ENCODE measurements at places on chromosomes 1 and 21.

DNA sequence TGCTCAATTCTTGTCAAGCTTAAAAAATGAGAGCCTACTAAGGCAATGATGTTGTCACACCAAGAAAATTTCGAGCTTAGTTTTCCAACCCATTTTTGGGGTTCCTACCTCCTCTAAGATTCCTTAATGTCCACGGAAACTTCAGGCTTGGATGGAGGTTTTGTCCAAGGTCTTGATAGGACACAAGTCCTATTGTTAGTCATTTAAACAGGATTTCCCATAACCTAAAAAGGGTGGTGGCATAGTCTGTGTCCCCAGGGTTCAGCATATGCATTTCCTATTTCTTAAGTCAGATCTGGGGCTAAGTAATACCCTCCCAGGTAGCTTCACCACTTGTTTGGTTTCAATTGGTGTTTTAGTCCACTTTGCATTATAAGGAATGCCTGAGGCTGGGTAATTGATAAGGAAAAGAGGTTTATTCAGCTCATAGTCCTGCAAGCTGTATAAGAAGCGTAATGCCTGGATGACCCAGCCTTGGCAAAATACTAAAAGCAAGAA is 10.9 kb upstream of the PADI2 start:
- no peak for DNase-seq
- no peak overlapping the region for H3K27ac ChIP-seq
- H3K27me3 ChIP-seq: no peaks in the 10 kb centered on the region
- no peaks in the 10 kb centered on the region for H3K36me3 ChIP-seq

DNA sequence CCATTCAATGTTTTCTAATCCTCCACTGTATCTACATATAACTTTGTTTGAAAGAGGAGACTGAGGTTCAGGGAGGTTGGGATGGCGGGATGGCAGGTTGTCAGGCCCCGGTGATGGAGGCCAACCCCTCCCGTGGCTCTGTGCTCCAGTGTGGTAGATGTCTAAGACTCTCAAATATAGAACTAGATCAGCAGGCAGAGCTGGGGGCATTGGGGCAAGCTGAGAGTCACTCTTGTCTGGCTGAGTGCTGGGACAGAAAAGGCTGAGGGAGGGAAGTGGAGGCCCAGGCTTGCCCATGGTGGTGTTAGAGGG is 1.7 kb downstream of the IL6R start:
- no peaks in the 10 kb centered on the region for H3K36me3 ChIP-seq
- DNase-seq: no peak
- peaks cover 72% of the 10 kb centered on the region for H3K27me3 ChIP-seq
- H3K27ac ChIP-seq: no peak overlapping the region
- H3K4me3 ChIP-seq: no peak overlapping the region

- no peaks in the 10 kb centered on the region for H3K27me3 ChIP-seq
- H3K4me1 ChIP-seq: peaks cover 59% of the 10 kb centered on the region
- peak overlapping the region; percentile 78 for H3K4me3 ChIP-seq
- peaks cover 4% of the 10 kb centered on the region for H3K36me3 ChIP-seq
These were observed 5.1 kb downstream of the LMO4 start for GRCh38 chr1:87333692-87334347.

DNA sequence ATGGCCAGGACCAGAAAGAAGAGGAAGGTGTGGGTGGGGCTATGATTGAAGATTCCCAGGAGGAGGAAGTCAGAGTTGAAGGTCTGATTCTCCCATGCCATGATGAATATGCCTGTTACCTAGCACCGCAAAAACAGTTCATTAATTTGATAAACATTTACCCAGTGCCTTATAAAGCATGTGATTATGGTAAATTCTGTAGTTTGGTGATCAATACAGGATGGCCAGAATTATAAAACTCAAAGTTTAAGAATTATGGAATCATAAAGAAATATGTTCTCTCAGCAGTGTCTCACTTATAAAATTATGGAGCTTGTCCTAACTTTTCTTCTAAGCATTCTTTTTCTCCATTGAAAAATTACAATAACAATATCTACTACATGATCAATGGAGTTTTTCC is at the start of gene OR2M7:
Gene OR2M7 (minus strand): TSS at position 101 of the 400 bp plus-strand sequence. CDS start 0 bp downstream, at position 101.
- H3K27me3 ChIP-seq: no peaks in the 10 kb centered on the region
- no peak within 1 kb of the TSS for H3K27ac ChIP-seq
- H3K4me3 ChIP-seq: no peak within 1 kb of the TSS
- DNase-seq: no peak
- H3K36me3 ChIP-seq: no peaks in the 10 kb centered on the region
- no peaks in the 10 kb centered on the region for H3K4me1 ChIP-seq

DNA sequence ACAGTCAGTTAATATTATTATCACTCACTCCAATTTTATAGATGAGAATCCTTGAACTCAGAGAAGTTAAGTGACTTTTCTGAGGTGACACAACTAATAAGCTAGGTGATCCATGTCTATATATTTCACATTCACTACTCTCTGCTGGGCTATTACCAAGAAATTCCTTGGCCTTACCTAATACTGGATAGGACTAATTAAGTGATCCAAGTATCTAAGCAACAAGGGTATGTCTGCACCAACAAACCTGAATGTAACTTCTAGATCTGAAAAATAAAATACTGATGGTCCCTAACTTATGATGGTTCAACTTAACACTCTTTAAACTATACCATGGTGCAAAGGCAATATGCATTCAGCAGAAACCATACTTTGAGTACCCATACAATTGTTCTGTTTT is 14.8 kb upstream of the CASQ2 start:
- H3K4me3 ChIP-seq: no peak overlapping the region
- H3K4me1 ChIP-seq: no peaks in the 10 kb centered on the region
- no peak overlapping the region for H3K27ac ChIP-seq
- no peaks in the 10 kb centered on the region for H3K36me3 ChIP-seq
- no peaks in the 10 kb centered on the region for H3K27me3 ChIP-seq
- DNase-seq: no peak

- H3K4me1 ChIP-seq: peaks cover 26% of the 10 kb centered on the region
- no peak for DNase-seq
- no peak overlapping the region for H3K4me3 ChIP-seq
- H3K36me3 ChIP-seq: no peaks in the 10 kb centered on the region
These were observed 182.2 kb downstream of the GIPC2 start for GRCh38 chr1:78227705-78228635.

Measured in neural progenitor cell (in vitro differentiated cells).